ENCODE measurements at places on chromosomes 13 and 19.

GRCh38 chr19:17107546-17108452 lies 32.2 kb downstream of the MYO9B start:
- peak; percentile 98 for DNase-seq

DNA sequence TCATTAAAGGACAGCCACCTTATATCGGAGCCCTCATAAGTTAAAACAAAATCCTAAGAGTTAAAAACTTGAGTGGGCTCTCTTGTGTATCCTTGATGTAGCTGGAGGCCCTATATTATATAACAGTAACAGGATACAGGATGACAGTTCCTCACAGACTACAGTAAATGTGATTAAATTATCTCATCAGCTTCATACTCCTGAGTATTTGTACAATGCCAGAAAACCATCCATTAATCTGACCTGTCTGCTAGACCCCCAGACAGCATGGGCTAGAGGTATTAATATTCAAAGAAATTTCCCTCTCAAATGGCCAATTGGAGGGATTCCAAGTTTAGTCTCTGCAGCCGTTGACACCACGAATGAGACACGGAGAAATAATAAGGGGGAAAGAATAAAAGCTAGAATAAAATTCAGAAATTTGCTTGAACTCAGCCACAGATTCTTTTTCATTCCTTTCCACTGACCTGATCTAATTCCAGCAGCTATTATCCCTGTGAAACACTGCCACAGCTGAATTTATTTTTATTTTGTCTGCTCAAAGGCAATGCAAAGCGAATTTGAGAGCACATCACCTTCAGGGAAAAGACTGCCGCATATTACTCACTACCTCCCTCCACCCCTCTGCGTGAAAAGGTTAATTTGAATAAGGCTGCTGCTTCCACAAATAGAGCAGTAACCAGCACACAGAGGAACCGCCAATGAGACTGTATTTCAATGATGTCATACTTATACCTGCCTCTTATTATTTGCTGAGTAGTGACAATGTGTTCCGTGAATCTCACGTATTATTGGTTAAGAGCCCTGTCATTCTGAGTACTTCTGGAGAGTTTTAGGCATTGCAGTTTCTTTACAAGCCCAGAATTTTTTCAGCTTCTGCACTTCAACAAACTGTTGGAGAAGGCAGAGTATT lies 155.9 kb upstream of the KLF12 start:
- DNase-seq: peak; percentile 28

GRCh38 chr19:42332059-42332458 lies 6.6 kb downstream of the MEGF8 start:
- DNase-seq: no peak

- DNase-seq: no peak
Measured at GRCh38 chr19:16042533-16043085, 33.7 kb upstream of the TPM4 start.

DNA sequence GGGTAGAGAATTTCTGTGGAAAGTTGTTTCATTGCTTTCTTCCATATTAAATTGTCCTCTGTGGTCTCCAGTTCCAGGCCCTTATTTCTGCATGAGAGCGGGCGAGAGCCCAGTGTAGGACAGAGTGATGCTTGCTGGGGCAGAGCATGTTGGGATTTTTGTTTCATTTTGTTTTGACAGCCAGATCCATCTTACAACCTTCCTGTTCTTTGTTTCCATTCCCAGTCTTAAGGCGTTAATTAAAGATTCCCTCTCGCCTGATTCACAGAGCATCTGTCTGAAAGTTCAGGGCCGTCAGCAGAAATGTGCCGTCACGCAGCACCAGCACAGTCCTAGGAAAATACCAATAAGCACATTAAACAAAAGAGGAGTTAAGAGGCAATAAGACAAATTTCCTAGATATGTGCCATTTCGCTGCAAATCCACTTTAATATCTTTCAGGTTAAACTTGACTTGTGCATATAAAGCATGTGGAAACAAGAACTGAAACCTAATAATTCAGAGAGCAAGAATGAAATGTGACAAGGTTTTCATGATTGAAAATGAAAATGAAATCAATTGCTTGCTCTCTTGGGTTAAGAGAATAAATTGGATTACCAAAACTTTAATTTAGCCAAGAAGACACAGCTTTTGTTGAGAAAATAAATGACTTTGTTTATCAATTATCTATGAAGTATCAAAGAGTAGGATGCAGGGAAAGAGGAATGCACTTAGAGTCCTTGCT lies 210.7 kb upstream of the SLC10A2 start:
- no peak for DNase-seq

DNA sequence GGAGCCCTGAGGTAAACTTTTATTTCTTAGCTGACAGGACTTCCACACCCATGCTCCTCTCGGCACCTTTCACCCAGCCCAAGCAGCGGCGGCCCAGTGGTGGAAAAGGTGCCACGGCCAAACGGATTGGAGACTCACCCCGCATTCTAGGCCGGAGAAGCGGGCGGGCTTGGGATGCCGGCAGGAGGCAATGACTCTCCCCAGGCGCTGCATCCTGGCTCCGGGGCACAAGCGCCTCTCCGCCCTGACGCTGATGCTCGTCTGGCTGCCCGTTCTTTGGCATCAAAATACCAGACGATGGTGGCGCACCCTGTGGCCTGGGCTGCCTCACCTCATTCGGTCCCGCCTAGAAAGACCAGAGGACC lies 6.7 kb upstream of the ZNF606 start:
- no peak for DNase-seq

- DNase-seq: no peak
Measured at GRCh38 chr13:57672168-57672567, 40.6 kb downstream of the PCDH17 start.

DNA sequence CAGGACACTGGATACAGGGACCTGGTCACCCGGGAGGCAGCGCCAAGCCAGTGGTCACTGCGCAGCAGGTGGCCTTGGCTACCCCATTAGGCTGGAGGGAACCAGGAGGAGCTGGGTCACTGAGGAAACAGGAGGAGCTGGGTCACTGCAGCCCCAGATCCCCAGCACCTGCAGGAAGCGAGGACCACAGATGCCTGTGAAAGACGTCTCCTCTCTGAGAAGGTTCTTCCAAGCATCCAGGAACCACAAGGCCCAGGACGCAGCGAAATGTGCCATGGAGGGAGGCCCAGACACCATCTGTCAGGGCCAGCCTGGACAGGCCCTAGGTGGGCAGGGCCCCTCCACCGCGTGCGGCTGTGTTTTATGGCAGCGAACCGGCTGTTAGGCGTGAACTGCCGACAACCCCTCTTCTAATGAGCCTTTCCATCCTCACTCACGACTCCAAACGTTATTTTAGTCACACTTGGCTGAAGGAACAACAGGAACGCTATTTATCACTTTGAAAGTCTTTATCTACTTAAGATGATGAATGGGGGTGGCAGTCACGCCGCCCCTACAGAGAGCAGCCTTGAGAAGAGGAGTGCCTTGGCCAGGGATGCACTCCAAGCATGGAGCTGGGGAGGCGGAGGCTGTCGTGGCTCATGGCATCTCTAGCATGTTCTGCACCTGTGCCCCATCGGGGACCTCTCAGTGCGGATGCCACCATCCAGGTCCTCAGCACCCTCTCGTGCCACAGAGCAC lies 53.3 kb downstream of the CEBPG start:
- no peak for DNase-seq

DNA sequence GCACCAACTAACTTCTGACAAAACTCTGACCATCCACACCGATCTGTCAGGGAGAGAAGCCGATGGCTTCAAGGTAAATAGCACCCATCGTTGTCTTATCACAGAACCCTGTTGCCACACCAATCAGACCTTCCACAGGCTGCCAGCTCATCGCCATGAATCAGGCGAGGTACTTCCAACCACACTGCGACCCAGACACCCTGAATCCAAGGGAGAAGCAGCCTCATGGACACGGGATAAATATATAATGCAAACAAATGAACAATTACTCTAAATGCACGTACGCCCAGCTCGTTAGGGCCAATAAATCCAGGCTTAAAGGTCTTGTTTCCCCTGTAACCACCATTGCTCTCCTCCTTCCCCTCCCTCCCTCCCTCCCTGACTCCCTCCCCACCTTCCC lies 20.8 kb downstream of the RANBP3 start:
- DNase-seq: peak; percentile 66
